Activated B cell treated with CpG ODN at 0.5 μM for 24 hours (primary cell): ENCODE measurements at places on chromosomes 2 and 18. TPM values are rescaled to one million over a fixed set of nuclear protein-coding genes. Genes with fewer than 3 reads are reported as not detected.

DNA sequence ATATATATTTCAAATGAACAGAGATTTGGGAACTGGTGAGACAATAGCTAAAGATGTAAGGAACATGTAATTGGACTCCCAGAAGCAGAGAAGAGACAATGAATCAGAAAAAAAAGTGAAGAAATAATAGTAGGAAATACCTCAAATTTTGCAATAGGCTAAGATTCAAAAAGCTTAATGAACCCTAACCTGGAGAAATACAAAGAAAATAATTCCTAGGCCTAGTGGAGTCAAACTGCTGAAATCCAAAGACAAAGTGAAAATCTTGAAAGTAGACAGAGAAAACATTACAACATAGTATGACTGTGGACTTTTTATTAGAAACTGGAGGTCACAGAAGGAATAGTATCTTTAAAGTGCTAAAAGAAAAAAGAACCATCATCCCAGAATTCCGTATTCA, 76.7 kb downstream of the LAMA3 start:
- H3K4me3 ChIP-seq, result no peak overlapping the region
- H3K27ac ChIP-seq, result no peak overlapping the region
- no peaks in the 10 kb centered on the region for H3K4me1 ChIP-seq
- no peak for DNase-seq

- H3K27ac ChIP-seq, result no peak overlapping the region
- no peaks in the 10 kb centered on the region for H3K4me1 ChIP-seq
- no peak overlapping the region for H3K4me3 ChIP-seq
- DNase-seq, result no peak
These were observed 576.8 kb downstream of the SATB2 start for GRCh38 chr2:198880986-198881385.

- H3K4me3 ChIP-seq, result no peak overlapping the region
- no peaks in the 10 kb centered on the region for H3K4me1 ChIP-seq
- peaks cover 4% of the 10 kb centered on the region for H3K27me3 ChIP-seq
- H3K27ac ChIP-seq, result no peak overlapping the region
These were observed 91.0 kb downstream of the PLB1 start for GRCh38 chr2:28586867-28587266.

DNA sequence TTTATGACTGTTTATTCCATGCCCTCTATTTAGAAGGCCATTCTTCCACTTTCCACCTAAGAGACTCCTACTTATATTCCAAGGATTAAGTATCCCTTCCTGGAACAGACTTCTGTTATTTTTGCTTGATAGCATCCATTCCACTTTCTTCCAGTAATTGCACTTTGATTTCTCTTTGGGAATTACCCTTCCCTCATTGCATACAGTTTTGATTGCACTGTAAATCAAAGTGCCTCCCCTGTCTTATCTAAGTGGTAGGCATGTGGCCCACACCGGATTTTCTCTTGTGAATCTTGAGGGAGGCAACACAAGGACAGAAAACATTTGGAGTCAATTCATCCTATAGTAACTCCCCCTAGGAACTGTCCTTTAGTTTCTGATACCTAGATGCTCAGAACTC, 120.4 kb downstream of the PDE11A start:
- no peak for DNase-seq
- no peaks in the 10 kb centered on the region for H3K4me1 ChIP-seq
- no peak overlapping the region for H3K27ac ChIP-seq
- peaks cover 2% of the 10 kb centered on the region for H3K27me3 ChIP-seq
- H3K4me3 ChIP-seq, result no peak overlapping the region

- H3K27ac ChIP-seq, result no peak overlapping the region
- H3K4me1 ChIP-seq, result no peaks in the 10 kb centered on the region
- H3K36me3 ChIP-seq, result no peaks in the 10 kb centered on the region
- no peak overlapping the region for H3K4me3 ChIP-seq
- H3K27me3 ChIP-seq, result peaks cover 18% of the 10 kb centered on the region
These were observed 78.1 kb upstream of the SPTBN1 start for GRCh38 chr2:54377901-54378493.

GRCh38 chr2:176583607-176584006, 314.4 kb downstream of the MTX2 start:
- H3K4me1 ChIP-seq, result no peaks in the 10 kb centered on the region
- no peak overlapping the region for H3K27ac ChIP-seq
- H3K36me3 ChIP-seq, result no peaks in the 10 kb centered on the region
- H3K4me3 ChIP-seq, result no peak overlapping the region

CTNNA2 gene
- total RNA-seq, result not detected in 2 replicates

DNA sequence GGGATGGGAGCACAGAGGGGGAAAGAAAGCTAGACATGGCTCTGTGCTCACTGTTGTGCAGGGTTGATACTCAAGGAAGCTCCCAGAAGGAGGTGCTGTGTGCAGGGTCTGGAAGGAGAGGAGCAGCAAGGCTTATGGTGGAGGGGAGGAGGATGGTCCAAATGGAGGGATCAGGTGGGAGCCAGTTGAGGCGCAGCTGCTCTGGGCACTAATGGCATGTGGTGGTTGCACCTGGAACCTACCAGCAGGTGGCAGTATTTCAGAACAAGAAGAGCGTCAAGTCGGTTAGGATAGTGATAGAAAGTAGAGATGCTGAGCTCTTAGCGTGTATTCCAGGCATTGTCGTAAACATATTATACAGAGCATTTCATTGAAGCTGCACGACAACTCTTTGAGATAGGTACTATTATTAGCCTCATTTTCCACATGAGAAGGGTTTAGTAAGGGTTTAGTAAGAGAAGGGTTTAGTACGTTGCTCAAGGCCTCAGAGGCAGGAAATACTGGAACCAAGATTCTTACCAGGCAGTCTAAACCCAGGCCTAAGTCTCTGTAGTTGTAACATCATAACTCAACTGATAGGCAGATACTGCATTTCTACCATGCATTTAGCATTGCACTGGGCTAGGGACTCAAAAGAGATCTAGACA, 223.7 kb downstream of the CYP26B1 start:
- H3K27me3 ChIP-seq, result no peaks in the 10 kb centered on the region
- no peak for DNase-seq
- H3K27ac ChIP-seq, result no peak overlapping the region
- H3K4me3 ChIP-seq, result no peak overlapping the region
- H3K36me3 ChIP-seq, result no peaks in the 10 kb centered on the region

POTEI gene
- not detected in 2 replicates for total RNA-seq

MTCL1 gene
- 1.9 and 2.9 TPM in 2 replicates for total RNA-seq

DNA sequence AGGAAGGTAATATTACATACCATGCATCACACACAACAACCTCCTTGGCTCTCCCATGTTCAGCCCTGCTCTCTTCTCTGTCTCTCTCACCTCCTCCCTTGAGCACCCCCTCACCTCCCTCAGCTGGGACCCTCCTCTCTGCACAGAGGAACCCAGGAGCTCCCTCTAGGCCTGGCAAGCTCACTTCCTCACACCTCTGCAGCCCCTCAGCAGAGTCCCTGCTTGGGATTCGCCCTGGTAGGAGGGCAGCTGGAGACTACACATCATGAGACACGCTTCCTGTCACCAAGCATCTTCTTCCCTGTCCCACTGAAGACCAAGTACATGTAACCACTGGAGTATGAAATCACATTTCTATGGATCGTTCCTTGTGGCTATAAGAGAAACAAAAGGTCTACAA, 51.0 kb downstream of the ADD2 start:
- DNase-seq, result no peak
- H3K4me1 ChIP-seq, result no peaks in the 10 kb centered on the region
- no peak overlapping the region for H3K27ac ChIP-seq
- H3K36me3 ChIP-seq, result peaks cover 4% of the 10 kb centered on the region
- H3K27me3 ChIP-seq, result no peaks in the 10 kb centered on the region
- no peak overlapping the region for H3K4me3 ChIP-seq

CHRND gene
- total RNA-seq, result not detected in 2 replicates

DNA sequence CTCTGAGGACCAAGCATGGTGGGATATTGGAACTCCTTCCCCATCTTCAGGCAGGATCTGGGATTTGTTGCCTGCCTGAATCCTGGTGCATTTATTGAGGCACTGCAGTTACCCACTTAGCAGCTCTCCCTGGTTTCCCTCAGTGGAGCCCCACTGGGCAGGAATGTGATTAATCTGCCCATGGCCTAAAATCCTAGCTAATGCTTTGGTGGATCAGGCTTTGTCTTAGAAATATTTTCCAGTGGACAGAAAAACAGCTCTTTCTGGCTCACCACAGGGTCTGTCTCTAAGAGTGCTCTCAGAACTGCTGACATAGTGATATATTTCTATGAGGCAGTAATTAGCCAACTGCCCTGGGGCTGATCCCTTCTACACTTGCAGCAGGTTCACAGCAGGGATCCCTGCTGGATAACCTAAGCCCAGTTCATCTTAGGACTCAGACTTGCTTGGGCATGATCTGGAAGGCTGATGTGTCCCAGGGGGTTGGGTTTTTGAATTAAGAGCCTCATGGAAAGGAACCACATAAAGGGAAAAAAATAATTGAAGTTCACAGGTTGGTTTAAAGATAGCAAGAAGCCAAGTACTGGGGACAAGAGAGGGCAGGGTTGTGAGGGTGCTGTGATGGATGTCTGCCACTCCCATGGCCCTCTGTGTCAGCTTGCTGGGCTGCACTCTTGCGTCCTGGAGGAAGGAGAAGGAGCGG, 44.3 kb upstream of the ZDBF2 start:
- no peak for DNase-seq
- H3K36me3 ChIP-seq, result no peaks in the 10 kb centered on the region
- no peaks in the 10 kb centered on the region for H3K4me1 ChIP-seq
- H3K27ac ChIP-seq, result no peak overlapping the region
- no peak overlapping the region for H3K4me3 ChIP-seq
- H3K27me3 ChIP-seq, result peaks cover 19% of the 10 kb centered on the region

ERFE gene
- not detected in 2 replicates for total RNA-seq

DNA sequence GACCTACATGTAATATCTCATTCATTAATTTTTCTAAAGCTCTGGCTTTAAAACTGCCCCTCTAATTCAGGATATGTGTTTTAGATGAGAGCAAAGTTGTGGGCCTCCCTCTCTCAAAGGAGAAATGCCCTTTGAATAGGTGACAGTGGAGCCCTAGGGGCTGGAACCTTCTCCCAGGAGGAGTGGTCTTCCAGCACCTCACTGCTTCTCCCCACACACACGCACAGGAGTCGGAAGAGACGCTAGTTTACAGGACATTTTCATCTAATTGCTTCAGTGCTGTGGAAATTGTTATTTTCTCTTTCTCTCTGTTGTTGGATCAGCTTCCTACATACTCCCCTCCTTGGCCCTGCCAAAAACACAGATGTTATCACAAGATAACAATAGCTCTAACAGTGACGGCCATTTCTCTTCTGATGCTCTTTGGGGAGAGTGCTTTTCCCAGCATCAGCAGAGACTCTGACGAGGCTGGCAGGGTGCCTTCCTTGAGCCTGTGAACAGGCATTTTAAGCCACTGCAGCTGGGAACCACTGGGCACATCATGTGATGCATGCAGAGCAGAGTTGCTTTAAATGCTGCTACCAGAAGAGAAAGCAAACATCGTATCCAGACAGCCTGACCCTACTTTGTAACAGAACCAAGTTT, 209.4 kb upstream of the SP5 start:
- no peaks in the 10 kb centered on the region for H3K36me3 ChIP-seq
- DNase-seq, result no peak
- H3K27ac ChIP-seq, result no peak overlapping the region

FSIP2 gene
- total RNA-seq, result 0.07 and 0.24 TPM in 2 replicates

RHBDD1 gene
- total RNA-seq, result 71.1 and 90.2 TPM in 2 replicates

CEBPZOS gene
- total RNA-seq, result 29.2 and 35.5 TPM in 2 replicates

GBX2 gene
- total RNA-seq, result not detected in 2 replicates

ZNF385B gene
- not detected in 2 replicates for total RNA-seq

- H3K36me3 ChIP-seq, result peaks cover 80% of the 10 kb centered on the region
- no peak overlapping the region for H3K4me3 ChIP-seq
- H3K27ac ChIP-seq, result peak overlapping the region; percentile 27
- H3K27me3 ChIP-seq, result no peaks in the 10 kb centered on the region
- H3K4me1 ChIP-seq, result peaks cover 85% of the 10 kb centered on the region
These were observed 17.9 kb downstream of the STK17B start for GRCh38 chr2:196153480-196153879.

ARHGEF4 gene
- 0.29 and 0.39 TPM in 2 replicates for total RNA-seq

RESP18 gene
- total RNA-seq, result not detected in 2 replicates

VWC2L gene
- not detected in 2 replicates for total RNA-seq

DAPL1 gene
- total RNA-seq, result not detected in 2 replicates

GRCh38 chr2:17680119-17680518, 73.5 kb downstream of the SMC6 start:
- H3K27me3 ChIP-seq, result no peaks in the 10 kb centered on the region
- peaks cover 93% of the 10 kb centered on the region for H3K36me3 ChIP-seq
- no peak for DNase-seq
- H3K4me1 ChIP-seq, result no peaks in the 10 kb centered on the region
- no peak overlapping the region for H3K27ac ChIP-seq

RAB17 gene
- not detected in 2 replicates for total RNA-seq

HOXD12 gene
- not detected in 2 replicates for total RNA-seq

GRCh38 chr2:116719836-116720235, 1094.7 kb upstream of the DDX18 start:
- no peak for DNase-seq
- no peak overlapping the region for H3K27ac ChIP-seq
- H3K27me3 ChIP-seq, result no peaks in the 10 kb centered on the region
- H3K4me1 ChIP-seq, result no peaks in the 10 kb centered on the region
- no peak overlapping the region for H3K4me3 ChIP-seq

GRCh38 chr2:144143294-144144151, 376.4 kb downstream of the ZEB2 start:
- DNase-seq, result no peak
- H3K4me1 ChIP-seq, result peaks cover 7% of the 10 kb centered on the region
- no peak overlapping the region for H3K4me3 ChIP-seq
- no peak overlapping the region for H3K27ac ChIP-seq
- H3K27me3 ChIP-seq, result no peaks in the 10 kb centered on the region
- peaks cover 7% of the 10 kb centered on the region for H3K36me3 ChIP-seq

- H3K27me3 ChIP-seq, result peaks cover 2% of the 10 kb centered on the region
- no peak overlapping the region for H3K27ac ChIP-seq
- DNase-seq, result no peak
- no peak overlapping the region for H3K4me3 ChIP-seq
These were observed 340.8 kb downstream of the RDH14 start for GRCh38 chr2:18219676-18220075.

DNA sequence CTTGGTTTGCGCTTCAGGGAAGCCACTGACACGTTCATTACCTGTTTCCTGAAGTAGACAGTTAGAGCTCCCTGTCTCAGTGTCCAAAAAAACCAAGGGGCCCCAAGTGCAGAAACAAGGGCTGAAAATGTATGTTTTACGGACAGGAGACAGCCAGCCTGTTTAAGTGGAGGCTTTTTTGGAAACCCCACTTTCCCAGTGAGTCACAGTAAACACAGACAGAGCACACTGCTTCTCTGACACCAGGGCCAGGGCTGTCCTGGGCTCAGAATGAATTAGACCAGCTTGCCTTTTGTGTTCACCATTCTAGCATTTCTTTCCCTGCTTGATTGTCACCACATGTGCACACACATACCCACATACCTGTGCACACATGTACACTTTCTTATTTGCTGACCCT, 128.6 kb downstream of the SH3RF3 start:
- H3K36me3 ChIP-seq, result no peaks in the 10 kb centered on the region
- no peaks in the 10 kb centered on the region for H3K27me3 ChIP-seq
- no peak for DNase-seq
- no peak overlapping the region for H3K27ac ChIP-seq
- H3K4me3 ChIP-seq, result no peak overlapping the region
- peaks cover 46% of the 10 kb centered on the region for H3K4me1 ChIP-seq

TXNDC2 gene
- 0.13 and 0.54 TPM in 2 replicates for total RNA-seq
